ENCODE measurements at places on chromosomes 3 and 15.

- DNase-seq, result peak; percentile 92
These were observed 1.4 kb upstream of the PARP14 start for GRCh38 chr3:122679085-122679881.

DNA sequence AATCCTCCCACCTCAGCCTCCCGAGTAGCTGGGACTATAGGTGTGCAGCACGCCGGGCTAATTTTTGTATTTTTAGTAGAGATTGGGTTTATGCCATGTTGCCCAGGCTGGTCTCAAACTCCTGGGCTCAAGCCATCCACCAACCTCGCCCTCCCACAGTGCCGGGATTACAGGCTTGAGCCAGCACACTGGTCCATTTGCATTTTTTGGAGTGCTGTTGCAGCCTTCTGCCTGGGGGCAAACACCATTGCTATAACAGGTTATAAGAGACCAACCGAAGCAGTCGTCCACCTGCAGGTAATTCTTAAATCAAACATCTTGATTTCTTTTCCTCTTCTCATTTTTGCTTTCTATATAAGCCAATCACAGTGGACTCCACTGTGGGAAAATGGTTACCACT lies 27.7 kb downstream of the ACKR4 start:
- no peak for DNase-seq

- no peak for DNase-seq
These were observed 46.2 kb upstream of the TEX55 start for GRCh38 chr3:119099785-119100184.

DNA sequence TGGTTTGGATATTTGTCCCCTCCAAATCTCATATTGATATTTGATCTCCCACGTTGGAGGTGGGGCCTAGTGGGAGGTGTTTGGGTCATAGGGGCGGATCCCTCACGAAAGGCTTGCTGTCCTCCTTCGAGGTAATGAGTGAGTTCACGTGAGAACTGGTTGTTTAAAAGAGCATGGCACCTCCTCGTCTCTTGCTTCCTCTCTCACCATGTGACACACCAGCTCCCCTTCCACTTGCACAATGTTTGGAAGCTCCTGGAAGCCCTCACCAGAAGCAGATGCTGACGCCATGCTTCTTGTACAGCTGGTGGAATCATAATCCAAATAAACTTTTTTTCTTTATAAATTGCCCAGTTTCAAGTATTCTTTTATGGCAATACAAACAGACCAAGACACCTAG lies 38.6 kb downstream of the RFTN1 start:
- no peak for DNase-seq

GRCh38 chr3:25723802-25724201 lies 59.1 kb upstream of the TOP2B start:
- no peak for DNase-seq

DNA sequence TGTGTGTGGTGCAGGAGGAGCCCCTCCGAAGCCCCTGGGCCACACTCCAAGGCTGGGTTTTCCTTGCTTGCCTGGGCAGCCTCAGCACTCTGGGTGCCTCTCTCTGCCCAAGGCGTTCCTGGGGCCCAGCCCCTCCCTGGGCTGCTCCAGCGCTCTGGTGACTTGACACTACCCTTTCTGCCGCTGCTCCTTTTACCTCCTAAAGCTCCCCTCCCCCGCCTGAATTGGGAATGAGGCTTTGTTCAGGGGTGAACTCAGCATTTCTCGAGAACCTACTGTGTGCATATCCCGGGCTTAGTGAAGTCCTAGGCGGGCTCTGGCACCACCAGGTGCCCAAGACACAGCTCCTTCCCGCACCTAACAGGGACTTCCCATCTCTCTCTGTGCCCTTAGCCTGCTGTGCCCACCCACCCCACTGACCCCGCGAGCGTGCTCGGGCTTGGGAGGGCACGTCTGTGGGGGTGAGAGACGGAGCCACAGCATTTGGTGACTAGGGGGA lies 1.2 kb upstream of the BAHD1 start:
- DNase-seq, result no peak

DNA sequence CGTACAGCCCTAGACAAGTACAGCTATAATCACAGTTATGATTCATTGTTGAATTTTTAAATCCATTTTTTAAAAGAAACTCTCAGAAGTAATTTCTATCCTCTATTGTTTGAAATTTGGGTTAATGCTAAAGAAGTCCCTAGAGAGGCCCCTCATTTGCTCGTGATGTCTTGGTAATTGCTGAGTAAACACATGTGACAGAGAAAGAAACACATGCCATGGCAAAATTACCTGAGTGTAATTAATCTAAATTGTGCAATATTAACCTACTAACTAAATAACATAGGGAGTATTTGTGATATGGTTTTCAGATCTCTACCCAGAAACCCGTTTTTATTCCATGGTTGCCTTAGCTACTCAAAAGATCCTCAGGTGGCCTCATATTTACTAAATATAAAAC lies 10.8 kb downstream of the NEK10 start:
- DNase-seq, result no peak

- DNase-seq, result no peak
These were observed 1297.9 kb downstream of the ROBO2 start for GRCh38 chr3:78337801-78338211.

DNA sequence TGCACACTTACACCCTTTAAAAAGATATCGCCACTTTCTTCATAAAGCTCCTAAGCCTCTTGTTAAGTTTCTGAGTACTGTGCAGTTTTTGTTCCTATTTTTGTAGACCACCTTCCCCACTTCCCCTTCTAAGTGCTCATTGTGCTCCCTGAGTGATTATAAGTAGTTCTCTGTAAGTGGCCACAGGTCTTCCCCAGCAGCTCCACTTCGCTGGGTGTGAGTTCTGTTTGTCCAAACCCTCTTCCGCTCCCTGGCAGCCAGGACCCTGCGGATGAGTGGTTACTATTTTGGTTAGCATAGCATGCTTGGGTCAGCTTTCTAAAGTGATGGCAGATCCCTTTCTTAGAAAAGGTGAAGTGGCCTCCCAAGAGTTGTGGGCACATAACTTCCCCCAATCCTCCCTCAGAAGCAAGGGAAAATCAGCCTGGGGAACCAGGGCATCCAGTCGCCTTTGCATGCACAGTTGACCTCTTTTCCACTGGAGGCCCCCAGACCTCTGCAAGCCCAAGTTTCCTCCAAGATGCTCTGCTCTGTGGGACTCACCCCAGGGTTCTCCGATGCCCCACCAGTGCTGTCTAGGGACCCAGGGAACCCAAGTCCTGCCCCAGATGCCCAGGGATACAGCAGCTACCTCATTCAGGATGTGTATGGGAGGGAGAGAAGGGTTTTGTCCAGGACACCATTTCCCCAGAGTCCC lies 69.6 kb downstream of the ATP10A start:
- peak; percentile 38 for DNase-seq

GRCh38 chr15:89504166-89504565 lies 7.8 kb upstream of the RHCG start:
- no peak for DNase-seq

- DNase-seq, result no peak
These were observed 139.3 kb downstream of the SERPINI1 start for GRCh38 chr3:167874671-167875372.

DNA sequence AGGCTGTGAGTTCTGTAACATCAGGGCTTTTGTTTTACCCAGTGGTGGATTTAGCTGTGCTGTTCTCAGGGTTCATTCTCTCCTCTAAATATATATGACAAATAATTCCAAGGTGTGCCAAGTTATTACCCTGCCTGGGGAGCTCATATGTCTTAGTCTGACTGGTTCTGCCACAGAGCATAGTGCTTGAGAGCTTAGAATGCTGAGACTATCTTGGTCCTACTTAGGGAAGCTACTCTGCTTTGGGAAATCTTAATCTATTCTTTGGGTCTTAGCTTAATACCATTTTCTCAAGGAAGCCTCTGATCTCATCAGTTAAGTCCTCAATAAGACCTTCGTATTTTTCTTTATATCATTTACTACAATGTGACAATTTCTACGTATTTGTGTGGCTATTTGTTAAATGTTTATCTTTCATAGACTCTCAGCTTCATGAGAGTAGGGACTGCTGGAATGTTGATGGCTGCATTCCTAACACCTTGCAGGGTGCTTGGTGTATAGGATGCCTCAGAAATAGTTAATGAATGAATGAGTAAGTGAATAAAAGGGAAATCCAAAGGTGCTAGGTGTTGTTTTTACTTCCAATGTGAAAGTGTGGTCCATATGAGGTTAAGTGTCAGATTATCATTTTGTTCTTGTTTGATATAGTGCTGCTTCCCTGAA lies 1.8 kb downstream of the OTOL1 start:
- no peak for DNase-seq

DNA sequence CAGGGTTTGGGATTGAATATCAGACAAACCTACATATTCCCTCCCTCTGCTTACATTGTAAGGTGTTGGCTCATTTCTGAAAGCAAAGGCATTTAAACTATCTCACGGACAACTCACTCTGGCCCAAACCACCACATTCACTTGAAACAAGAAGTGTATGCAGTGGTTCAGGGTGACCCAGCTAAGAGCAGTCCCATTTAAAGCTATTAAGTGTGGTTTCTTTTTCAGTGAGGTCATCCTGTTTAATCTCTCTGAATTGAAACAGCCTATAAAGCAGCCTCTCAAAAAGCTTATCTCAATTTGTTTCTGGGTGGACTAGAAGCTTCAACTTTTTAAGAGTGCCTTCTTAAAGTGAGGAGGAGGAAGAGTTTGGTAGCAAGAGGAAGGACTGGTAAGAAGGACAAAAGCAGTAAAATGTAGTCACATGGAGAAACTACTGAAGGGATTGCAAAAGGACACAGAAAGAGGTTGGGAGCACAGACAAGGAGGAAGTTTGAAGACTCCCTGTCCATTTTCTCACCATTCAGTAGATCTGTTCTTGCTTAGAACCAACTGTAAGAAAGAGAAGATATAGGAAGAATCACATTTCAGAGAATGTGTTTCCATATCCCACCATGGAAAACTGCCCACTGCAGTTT lies 151.6 kb downstream of the TMCO5A start:
- no peak for DNase-seq

- no peak for DNase-seq
These were observed 96.0 kb downstream of the SUCLG2 start for GRCh38 chr3:67558426-67558825.

- no peak for DNase-seq
These were observed 127.2 kb downstream of the CD47 start for GRCh38 chr3:107963581-107963980.

DNA sequence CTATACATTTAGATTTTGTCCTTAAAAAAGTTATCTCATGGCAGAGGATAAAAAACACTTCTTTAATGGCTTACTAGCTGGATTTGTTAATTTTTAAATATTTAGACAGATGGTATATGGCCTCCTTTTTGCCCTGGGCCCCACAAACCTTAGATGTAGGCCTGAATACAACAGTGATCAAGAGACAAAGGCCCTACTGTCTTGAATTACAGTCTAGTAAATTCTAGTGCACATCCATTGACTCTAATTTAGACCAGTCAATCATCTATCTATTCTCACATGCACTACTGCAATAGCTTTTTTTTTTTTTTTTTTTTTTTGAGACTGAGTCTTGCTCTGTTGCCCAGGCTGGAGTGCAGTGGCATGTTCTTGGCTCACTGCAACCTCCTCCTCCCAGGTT lies 452.8 kb downstream of the FHIT start:
- no peak for DNase-seq

DNA sequence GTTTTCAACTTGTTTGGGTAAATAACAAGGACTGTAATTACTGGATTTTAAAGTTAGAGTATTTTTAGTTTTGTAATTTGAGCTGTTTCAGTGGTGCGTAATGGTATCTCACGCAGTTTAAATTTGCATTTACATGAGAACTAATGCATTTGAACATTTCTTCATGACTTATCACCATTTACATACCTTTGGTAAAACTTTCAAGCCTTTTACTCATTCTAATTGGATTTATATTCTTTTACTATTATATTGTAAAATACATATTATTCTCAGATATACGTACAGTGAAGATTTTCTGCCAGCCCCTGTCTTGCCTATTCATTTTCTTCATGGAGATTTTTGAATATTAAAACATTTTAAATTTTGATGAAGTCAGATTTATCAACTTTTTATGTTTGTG lies 703.8 kb downstream of the MECOM start:
- no peak for DNase-seq

- DNase-seq, result no peak
These were observed 8.4 kb upstream of the GP5 start for GRCh38 chr3:194407423-194407822.

- DNase-seq, result peak; percentile 49
These were observed 26.3 kb downstream of the FEM1B start for GRCh38 chr15:68303560-68304436.

DNA sequence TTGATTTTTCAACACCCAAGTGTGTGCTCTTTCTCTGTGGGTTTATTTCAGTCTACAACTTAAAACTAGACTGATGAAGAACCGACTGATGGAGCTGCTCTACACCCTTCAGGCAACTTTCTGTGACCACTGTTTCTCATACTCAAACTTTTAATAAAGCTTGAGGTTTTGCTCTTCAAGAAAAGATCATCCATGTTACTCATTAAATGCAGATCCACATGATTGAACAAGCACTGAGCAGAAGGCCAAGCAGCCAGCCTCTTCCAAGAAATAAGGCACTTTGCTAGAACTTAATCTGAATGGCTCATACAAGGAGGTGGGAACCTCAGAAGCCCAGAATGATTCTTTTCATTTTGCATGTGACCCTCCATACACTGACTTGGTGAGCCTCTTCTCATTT lies 8.7 kb downstream of the SLC27A2 start:
- DNase-seq, result no peak

- no peak for DNase-seq
These were observed 328.3 kb downstream of the RYR3 start for GRCh38 chr15:33639051-33639450.

DNA sequence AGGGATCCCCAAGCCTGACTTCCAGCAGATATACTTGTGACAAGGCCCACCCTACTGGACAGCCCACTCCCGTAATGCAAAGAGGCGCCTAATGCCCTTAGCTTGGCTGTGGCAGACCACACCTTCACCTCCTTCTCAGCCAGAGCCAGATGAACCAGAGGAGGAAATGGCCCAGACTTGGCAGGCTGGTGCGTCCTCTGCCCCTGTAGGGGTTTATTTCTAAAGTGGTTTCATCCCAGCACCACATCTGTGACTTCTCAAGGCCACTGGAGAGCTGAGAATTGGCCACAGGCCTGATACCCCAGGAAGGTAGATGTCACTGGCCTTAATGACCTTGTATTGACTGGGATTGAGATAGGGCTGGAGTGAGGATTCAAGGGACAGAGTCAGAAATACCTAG lies 29.5 kb downstream of the BOC start:
- no peak for DNase-seq

DNA sequence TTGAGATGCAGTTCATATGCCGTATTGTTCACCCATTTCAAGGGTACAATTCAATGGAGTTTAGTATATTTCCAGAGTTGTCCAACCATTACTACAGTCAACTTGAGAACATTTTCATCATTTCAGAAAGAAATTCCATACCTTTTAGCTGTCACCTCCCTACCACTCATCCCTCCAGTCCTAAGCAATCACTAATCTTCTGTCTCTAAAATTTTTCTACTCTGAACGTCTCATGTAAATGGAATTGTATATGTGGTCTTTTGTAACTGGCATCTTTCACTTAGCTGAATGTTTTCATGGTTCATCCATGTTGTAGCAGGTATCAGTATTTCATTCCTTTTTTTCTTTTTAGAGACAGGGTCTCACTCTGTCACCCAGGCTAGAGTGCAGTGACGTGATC lies 51.1 kb downstream of the CMTM7 start:
- no peak for DNase-seq
